ENCODE measurements at places on chromosomes 7 and 10.

- no peak for DNase-seq
Observed at GRCh38 chr7:150363370-150363769, 5.3 kb upstream of the REPIN1 start.

DNA sequence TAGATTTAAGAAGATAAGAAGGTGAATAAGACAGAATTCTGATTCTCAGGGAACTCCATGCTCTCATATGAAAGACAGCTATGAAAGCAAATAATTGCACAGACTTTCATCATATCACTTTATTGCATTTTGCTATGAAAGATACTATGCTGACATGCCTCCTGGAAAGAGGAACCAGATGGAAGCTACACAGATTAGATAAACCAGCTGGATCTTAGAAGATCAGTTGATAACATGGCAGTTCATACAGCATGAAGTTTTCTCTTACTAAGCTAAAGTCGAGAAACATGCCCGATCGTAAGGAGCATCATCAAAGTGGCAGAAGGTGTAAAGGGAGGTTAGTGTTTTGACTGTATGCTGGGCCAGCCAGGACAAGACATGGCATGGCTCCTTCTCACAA lies 112.5 kb upstream of the DPP6 start:
- DNase-seq, result no peak

- no peak for DNase-seq
Observed at GRCh38 chr7:21850531-21851285, 95.0 kb downstream of the CDCA7L start.

DNA sequence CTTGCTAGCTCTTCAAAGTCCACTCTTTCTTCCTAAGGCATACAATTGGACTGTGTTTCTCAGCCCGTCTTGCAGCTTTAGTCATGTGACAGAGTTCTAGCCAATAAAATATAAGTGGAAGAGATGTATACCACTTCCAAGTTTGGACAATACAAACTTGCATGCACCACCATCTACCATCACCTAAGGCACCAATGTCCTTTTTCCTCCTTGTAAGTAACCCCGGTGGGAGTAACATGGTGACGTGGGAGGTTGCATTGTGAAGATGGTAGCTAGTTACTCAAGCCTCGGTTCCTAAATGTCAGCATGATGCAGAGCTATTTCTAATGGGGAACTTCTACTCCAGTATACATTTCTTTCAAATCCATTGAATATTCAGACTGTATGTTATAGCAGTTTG lies 5.3 kb upstream of the CACNB2 start:
- no peak for DNase-seq

- DNase-seq, result no peak
Observed at GRCh38 chr10:73168465-73168803, 515 bp downstream of the FAM149B1 start.

DNA sequence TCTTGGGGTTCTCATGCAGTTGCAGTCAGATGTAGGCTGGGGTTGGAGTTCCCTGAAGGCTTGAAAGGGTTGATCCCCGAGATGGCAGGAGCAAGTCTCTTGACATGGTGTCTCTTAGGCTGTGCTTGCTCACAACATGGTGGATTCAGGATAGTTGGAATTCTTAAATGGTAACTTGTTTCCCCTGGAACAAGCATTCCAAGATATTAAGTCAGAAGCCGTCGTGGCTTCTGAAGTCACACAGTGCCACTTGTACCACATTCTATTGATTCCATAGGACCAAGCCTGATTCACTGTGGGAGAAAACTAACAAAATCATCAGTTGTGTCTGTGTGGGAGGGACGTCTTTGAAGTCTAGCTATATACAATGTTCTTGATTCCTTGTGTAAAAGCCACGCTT lies 3.5 kb upstream of the SLC35B4 start:
- DNase-seq, result no peak

- DNase-seq, result no peak
Observed at GRCh38 chr10:98410759-98411158, 4.2 kb downstream of the PYROXD2 start.

DNA sequence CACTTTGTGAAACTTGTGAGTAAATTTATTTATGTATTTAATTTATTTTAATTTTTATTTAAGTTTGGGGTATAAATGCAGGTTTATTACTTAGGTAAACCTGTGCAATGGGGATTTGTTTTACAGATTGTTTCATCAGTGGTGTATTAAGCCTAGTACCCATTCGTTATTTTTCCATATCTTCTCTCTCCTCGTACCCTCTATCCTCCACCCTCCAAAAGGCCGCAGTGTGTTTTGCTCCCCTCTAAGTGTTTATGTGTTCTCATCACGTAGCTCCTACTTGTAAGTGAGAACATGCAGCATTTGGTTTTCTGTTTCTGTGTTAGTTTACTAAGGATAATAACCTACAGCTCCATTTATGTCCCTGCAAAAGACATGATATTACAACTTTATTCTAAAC lies 145.4 kb upstream of the SMIM30 start:
- no peak for DNase-seq

DNA sequence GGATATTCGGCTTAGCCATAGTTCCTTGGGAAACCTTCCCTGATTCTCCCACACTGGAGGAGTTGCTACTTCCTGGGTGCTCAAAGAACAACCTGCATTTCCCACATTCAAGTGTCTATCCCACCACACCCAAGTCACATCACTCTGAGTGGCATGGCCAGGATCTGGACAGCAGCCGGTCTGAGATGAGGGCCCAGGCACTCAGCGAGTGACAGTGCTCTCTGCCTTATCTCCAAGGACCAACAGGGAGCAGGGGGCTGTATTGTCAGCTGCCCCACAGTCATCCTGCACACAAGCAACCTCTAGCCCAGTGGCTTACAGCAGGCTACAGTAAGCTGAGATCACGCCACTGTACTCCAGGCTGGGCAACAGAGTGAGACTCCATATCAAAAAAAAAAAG lies 16.1 kb upstream of the SLC18A3 start:
- no peak for DNase-seq

DNA sequence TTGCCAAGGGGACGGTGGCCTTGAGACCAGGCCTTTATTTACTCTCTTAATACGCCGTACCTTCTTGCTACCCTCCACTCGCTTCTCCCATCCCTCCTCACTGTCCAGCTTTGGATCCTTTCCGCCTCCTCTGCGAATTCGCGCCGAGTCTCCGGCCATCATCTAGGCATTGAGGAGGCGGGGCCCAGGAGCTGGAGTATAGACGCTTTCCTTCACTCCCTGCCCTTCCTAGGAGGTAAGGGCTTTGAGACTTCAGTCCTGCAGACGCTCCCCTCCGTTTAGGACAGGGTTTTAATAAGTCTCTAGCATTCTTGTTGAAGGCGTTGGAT lies 538 bp downstream of the TFAM start:
- peak; percentile 6 for DNase-seq

DNA sequence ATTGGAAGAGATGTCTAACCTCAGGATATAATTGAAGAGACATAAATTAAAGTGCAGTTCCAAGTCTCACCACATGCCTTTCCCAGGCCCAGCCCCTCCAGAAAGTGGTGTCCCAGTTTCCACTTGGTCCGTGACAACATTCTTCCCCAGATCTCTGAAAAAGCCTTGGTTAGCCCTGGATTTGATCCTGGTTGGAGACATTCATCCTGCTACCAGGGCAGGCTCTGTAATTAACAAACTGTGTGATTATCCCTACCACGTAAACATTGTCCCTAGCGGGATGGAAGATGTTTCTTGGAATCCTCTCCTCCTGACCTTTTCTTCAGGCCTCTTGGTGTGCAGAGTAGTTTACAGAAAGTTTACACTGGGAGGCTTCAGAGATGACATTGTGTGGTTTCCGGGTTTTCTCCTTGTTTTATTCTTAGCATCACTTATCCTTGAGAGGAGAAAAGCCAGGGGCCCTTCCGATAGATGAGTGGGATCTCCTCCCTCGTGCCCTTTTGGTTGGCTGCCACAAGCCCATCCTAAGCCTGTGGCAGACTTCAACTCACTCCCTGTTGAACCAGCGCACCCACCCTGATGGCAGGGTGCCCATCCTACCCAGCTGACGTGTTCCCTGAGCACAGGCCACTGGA lies 83.8 kb downstream of the COL13A1 start:
- no peak for DNase-seq

DNA sequence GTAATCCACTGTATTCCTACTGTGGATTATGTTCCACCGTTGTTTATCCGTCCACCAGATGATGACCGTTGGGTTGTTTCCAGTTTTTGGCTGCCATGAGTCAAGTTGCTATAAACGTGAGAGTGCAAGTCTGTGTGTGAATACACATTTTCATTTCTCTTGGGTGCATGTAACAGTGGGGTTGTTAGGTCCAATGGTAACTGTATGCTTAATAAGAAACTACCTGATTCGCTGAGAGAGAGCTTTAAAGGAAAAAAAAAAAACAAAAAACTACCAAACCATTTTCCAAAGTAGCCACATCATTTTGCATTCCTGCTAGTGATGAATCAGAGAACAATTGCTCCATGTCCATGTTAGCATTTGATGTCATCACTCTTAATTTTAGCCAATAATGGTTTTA lies 15.9 kb downstream of the UBN2 start:
- DNase-seq, result no peak

DNA sequence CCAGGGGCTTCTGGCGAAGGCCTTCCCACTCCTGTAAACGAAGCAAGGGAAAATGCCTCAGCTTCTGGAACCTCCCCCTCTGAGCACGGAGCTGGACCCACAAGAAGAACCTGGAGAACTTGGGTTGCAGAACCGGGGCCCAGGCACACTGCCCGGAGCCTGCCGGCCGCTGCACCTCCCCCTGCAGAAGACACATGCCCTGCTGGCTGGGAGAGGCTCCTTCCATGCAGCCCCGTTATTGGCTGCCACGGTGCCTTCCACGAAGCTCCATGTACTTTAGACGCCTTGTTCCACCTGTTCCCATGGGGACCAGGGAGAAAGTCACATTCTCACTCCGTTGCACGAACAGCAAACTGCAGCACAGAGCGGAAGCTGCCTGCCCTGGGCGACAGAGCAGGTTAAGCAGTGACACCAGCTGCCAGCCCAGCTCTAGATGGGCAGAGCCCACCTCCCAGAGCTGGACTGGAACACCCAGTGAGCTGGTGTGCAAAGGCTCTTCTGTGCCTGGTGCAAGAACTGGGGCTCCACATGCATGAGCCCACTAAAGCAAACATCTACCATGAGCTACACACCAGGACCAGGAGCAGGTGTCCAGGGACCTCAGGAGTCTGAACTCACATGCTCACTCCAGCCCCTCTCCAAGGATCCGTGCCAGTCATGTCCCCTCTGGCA lies 70.1 kb downstream of the TNS3 start:
- no peak for DNase-seq

DNA sequence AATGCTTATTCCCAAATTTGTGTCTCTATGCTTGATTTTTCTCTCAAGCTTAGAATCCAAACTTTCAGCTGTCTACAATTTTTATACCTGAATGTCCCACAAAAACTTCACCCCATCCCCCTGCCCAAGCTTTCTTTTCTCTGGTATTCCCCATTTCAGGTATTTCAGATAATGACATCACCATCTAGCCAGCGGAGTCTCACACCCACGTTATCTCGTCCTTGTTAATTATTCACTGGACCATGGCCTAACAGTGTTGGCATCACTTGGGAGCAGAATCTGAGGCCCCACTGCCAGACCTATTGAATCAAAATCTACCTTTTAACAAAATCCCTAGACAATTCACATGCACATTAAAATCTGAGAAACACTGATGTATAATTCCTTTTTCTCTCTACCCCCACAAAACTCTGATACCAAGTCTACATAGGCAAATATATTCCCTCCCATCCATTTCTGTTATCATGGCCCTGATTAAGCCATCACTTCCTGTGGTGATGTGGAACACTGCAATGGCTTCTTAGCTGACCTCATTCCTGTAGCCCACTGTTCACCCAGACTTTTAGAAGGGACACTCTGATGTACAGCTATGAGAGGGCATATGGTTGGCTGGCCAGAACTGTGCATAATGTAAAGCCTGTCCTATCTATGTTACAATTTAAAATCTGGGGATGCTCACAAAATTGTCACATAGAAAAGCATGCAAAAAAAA lies 31.4 kb downstream of the ZNF438 start:
- no peak for DNase-seq

DNA sequence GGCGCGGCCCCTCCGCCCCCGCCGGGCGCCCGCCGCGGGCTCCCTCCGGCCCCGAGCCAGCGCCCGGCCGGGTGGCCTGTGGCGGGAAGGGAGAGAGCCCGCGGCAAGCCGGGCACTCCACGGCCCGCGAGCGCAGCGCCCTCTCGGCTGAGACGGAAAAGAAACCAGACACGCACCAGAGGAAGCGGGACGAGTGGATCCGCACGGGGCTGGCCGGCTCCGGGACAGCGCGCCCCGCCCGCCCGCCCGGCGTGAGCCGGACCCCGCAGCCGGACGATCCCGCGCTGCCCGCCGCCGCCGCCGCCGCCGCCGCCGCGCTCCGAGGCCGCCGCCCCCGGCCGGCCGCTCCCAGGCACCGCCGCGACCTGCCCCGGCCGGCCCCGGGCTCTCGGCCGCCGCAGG lies 300 bp downstream of the ARHGAP21 start:
- peak; percentile 28 for DNase-seq

GRCh38 chr7:28195910-28196620 lies 15.5 kb upstream of the JAZF1 start:
- no peak for DNase-seq

DNA sequence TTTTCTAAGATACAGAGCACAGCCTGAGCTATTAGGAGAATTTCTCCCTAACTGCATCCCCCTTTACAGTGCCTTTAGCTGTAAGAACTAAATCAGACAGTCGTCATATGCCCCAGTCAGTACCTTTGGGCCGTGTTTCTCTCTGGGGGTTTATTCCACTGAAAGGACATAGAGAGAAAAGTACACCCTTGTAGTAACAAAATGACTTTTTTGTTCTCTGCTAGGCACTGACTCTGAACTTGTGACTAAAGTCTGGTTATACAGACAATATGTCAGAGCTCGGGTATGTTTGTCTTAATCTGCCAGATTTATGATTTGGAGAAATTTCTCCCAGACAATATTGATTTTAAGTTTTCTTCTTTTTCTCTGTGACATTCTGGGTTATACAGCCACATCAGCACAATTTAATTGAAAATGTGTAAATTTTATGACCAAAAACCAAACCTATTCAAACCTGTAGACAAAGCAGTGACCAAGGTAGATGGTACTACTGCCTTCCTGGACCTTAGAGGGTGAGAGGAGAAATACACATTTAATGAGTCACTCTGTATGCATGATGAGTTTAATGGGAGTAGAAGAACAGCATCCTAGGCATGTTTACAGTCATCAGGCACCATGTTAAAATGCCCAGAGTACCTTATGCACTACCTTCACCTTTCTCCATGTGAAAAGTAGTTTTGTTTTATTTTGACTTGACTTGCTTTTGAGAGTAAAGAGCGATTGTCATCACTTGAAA lies 156.1 kb upstream of the PLXDC2 start:
- DNase-seq, result no peak

DNA sequence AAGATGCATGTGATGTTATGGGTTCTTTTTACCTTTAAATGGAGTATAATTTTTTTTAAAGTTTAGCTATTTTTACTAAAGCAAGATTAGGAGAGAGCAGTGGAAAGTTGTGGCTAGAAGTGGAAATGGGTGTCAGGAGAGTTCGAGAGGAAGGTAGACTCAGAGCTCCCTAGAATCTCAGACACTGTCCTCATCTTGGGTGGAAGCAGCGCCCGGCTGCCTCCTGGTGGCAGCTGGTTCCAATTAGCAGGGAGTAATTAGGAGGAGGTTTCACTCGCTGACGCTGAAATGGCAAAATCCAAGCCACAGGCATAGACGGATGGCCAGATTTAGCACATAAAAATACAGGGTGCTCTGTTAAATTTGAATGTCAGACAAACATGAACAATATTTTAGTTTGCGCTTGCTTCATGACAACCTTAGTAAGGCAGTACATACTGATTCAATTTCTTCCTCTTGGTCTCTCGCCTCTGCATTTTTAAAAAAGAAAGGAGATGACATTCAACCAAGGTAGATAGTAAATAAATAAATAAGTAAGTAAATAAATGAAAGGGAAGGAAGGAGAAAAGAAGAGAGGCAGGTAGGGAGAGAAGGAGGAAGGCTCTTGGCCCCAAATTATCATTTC lies 58.5 kb downstream of the LGI1 start:
- peak; percentile 18 for DNase-seq

Measured in CD4-positive, alpha-beta T cell treated with Interleukin-12 subunit alpha and Interleukin-12 subunit beta, for 1 hour (primary cell).